ENCODE measurements at places on chromosomes 3 and 15.

DNA sequence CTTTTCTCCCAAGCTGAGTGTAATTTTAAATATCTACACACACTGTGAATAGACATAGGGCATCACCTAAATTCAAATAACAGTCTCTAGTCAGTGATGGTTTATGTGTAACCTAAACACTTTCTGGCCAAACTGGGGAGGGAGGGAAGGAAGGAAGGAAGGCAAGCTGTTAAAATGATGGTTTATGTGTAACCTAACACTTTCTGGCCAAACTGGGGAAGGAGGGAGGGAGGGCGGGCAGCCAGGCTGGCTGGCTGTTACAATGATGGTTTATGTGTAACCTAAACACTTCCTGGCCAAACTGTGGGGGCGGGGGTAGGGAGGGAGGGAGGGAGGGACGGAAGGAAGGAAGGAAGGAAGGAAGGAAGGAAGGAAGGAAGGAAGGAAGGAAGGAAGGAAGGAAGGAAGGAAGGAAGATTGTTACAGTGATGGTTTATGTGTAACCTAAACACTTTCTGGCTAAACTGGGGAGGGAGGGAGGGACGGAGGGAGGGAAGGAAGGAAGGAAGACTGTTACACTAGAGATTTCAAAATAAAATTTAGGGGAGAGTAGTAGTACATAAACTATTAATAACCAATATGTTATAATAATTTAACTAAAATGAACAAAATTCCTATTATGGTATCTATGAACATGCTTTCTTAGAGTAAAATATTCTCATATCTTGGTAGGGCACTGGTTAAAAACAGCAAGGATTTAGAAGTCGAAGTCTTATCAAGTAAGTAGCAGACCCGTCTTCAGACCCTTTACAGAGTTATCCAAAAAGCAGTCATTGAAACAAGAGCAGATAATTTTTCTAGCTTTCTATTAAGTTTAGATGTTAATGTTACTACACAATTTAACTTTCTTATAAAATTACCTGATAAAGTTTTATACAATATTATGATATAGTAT lies 148.1 kb downstream of the LMLN start:
- no peak for DNase-seq

GRCh38 chr3:48929358-48930035 lies 10.9 kb downstream of the ARIH2 start:
- DNase-seq: no peak

DNA sequence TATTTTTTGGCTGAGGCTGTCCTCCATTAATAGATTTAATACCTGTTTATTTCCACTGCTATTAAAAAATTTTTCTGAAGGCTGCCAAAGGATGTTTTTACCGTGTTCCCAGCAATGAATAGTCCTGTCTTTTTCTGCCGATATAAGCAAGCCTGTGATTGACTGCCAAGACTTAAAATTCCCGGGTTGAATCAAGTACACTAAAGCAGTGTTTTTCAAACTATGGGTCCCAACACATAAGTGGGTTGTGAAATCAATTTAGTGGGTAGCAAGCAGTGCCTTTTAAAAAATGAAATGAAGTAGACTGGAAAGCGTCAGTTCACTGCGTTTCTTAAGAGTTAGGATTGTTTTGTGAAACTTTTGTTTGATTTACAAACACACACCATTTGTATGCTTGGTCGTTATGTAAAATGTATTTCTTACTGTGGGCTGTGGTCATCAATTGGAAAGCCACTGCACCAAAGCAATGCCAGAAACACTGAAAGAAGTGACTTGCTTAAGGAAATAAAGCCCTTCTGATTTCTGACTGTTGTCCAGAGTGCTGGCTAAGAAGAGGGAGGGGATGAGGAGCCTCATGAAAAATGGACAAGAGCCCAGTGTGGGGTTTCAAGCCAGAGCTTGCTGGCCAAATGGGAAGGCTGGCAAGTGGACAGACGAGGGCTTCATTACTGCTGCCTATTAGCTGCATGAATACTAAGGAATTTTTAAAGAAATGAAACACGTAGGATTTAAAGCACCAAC lies 206.0 kb downstream of the THRB start:
- no peak for DNase-seq

DNA sequence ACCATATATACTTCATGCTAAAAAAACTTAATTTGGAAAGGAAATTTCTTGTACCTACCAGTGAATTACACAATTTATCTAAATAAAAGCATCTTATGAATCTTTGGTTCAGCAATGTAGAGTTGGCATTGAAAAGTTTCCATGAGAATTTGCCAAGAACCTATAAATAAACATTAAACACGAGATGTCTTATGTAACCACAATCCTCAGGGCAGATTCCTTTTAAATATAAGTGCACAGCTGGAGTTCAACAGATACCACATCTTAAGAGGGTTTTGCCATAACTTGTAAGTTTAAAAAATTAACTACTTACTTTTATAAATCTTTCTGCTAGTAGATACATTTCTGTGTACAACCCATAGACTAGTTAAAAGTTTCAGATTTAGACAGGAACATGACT lies 499.3 kb upstream of the ARRDC4 start:
- no peak for DNase-seq

- no peak for DNase-seq
Measured at GRCh38 chr3:58659051-58659675, 7.4 kb downstream of the FAM3D start.

DNA sequence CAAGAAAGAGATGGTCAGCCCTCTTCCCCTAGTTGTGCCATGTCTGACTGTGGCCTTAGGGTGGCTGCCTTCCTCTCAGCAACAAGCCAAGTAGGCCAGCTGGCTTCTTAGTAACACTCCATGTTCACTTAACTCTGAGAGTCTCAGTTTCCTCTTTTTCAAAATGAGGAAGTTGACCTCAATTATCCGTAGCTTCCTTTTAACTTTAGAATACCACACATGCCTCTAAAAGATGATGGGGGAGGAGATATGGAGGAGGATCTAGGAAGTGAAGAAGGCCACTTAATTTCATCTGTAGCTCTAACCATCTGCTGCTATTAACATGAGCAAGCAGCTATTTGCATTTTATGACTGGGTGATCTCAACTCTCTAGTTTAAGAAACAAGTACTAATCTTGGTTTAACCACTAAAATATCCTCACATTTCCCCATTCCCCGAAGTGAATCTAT lies 32.9 kb downstream of the CD200R1L start:
- DNase-seq: no peak

GRCh38 chr3:185930393-185931107 lies 7.3 kb downstream of the TRA2B start:
- no peak for DNase-seq

DNA sequence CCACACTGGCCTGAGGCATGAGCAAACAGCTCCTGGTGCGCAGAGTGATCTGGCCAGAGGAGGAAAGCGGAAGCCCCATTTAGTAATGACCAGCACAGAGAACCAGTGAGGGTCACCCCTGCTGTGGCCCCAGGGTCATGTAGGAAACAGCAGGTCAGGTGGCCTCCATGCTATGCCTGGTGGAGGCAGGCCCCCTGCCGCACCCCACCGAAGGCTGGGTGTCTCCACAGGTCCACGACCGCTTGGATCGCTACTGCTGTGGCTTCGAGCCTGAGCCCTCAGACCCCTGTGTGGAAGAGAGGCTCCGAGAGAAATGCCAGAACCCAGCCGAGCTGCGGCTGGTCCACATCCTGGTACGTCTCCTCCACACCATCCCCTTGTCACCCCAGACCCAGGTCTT lies 52.6 kb downstream of the POMGNT2 start:
- no peak for DNase-seq

DNA sequence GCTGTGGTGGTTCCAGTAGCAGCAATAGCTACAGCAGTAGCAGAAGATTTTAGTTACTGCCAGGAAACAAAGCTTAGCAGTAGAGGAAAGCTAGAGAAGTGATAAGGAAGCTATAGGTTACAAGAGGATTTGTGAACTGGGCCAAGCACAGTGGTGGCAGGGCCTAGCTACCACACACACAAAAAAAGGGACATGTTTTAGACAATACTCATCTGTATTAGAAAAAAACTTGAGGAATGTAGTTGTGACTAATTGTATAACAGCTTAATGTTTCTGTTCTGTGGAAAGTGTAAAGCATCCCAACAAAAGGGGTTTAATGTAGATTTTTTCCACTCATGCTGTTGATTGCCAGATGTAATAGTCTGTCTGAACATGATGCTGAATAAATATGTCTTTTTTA lies 29.9 kb upstream of the PFN2 start:
- DNase-seq: no peak

DNA sequence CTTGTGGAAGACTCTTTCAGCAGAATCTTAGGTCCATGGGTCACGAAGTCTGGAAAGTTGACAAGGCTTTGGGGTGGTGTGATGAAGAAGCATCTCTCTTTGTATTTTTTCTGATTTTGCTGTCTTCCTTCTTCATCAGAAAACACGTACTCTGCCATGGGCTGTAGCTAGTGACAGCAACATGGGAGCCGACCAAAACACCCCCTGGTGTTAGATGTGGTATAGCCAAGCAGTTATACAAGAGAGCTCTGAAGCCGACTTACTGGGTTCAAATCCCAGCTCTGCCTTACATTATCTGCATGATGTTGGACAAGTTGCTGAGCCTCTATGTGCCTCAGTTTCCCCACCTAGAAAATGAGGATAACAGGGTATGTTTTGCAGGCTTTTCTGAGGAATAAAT lies 32.9 kb upstream of the LYZL4 start:
- DNase-seq: no peak

DNA sequence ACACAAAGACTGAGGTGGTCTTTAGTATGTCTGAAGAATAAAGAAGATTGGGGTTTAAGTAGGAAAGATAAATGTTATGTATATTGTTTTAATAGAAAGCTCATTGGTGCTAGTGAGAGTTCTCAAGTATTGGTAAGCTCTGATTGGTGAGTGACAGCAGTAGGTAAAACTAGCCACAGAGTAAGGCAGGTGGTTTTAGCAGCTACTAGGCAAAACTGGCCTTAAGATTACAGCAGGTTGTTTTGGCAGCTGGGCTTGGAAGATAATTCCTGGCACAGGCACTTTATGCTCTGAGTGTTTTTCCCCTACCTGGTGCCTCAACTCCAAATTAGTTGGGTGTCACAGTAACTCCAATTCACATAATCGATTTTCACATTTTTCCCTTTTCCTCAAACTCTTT lies 66.3 kb downstream of the STAG1 start:
- DNase-seq: no peak

DNA sequence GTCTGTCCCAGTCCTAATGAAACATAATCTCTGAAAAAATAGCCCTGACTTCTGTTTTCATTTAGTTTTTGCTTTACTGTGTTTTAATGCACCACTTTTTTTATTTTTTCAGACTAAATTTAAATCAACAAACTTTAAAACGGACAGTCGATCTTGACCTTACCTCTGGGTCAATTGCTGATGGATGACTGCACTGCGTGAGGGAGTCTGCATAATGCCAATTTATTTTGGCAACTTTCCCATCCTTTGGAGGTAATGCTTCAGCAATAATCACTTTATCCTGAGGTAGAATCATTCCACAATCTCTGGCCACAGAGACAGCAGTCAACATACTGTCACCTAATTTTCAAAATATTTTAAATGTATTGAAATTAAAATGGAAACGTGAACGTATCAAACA lies 32.5 kb upstream of the GP5 start:
- DNase-seq: no peak

GRCh38 chr3:113249601-113250000 lies 38.2 kb downstream of the BOC start:
- no peak for DNase-seq

DNA sequence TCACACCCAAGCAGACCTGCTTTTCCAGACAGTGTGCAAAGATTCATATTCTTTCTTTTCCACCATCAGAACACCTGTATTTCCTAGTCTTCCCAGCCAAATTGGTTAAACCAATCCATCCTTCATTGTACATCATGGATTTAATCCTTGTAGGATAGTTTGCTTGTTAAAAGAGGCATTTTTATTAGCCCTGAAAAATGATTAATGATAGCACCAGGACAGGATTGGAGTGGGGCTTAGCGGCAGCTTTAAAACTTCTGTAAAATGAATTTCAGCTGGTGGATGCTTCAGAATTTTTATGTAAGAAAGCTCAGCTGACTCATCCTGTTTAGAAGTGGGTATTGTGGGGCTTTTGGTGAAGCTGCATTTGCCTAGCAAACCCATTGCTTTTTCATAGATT lies 36.1 kb upstream of the ARHGEF26 start:
- DNase-seq: no peak

- DNase-seq: no peak
Measured at GRCh38 chr3:12905316-12906071, 64.1 kb upstream of the RPL32 start.

DNA sequence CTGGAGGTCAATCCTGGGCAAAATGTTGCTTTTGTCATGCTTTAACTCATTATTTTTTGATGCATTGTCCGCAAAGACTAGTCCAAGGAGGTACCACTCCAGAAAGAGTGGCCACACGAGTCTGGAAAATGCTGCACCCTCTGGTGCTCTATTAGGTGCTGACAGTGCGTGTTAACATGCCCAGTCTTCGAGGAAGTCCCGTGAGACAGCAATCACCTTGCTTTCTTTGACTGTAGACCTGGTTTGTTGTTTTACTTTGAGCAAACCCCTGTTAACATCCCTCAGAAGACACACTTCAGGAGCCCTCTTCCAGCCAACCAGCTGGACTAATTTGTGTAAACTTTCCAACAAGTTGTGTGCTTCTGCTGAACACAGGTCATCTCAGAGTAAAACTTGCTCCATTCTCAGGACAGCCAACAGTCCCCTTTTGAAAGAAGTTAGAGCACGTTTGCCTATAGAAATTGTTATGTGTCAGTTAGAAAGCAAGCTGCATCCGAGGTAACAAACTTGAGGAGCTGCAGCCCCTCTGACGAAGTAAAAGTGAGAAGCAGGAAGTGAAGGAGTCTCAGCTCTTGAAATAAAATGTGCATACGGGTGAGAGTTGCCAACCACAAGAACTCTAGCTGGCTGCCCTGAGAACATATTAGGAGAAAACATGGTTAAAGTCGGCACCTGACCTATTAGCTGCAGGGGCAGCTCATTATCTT lies 205.0 kb downstream of the LPP start:
- no peak for DNase-seq

DNA sequence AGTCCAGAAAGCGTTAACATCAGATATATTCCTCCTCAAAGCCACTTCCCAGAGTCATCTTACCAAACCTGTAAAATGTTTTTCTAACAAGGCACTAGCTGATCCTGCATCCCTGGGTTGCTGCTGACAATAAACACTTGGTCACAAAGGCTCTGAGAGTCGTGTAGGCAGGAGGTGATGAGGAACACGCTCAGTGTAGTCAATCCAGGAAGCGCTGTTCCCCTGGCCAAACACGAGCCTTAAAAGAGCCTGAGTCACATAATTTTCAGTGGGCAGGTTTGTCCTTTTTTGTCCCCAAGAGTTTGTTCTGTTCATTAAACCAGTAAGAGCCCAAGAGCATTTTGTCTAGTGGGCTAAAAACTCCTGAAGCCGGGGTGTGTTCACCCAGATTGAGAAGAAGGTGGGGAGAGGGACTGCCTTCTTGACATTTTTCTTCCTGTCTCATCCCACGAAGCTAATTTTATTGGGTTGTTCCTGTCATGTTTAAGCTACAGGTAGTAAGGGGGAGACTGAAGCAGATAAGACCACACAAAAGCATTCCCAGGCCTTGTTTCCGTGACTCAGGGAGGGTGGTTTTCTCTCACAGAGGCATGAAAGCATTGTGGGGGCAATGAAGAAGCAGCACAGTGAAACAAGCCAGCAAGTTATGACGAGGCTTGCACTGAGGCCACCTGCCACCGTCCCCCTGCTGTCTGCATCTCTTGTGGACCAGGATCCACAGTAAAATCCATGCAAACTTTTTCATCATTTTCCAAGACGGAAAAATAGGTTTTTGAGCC lies 73.7 kb downstream of the FOXB1 start:
- no peak for DNase-seq

GRCh38 chr3:101926594-101927105 lies 77.3 kb downstream of the NFKBIZ start:
- DNase-seq: no peak

- DNase-seq: no peak
Measured at GRCh38 chr3:11390411-11391131, 118.4 kb downstream of the ATG7 start.
